Cortex of kidney (tissue), 1 donor: ENCODE measurements at places on chromosomes 13 and 19.

- DNase-seq, result no peak
Observed at GRCh38 chr13:47420568-47420967, 523.7 kb upstream of the HTR2A start.

DNA sequence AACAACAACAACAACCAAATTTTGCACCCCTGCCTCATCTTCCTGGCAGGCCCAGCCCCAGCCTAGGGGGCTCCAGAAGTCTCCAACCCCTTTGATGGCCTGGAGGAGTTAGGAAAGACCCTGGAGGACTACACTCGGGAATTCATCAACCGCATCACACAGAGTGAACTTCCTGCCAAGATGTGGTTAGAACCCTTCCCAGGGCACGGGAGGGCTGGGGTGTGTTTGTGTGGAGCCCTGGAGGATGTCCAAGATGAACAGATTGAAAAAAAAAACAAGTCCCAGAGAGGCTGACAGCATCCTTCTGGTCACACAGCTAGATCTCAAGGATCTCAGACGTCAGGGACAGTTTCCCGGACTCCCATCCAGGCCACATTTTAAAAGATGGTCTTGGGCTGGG lies 13.3 kb downstream of the APOC1 start:
- no peak for DNase-seq

GRCh38 chr19:44623080-44623479 lies 9.7 kb downstream of the IGSF23 start:
- no peak for DNase-seq

GRCh38 chr19:8438236-8438635 lies 6.5 kb upstream of the HNRNPM start:
- DNase-seq, result no peak

- DNase-seq, result no peak
Observed at GRCh38 chr19:36013280-36014011, 567 bp downstream of the ALKBH6 start.

GRCh38 chr19:2973229-2973628 lies 4.1 kb upstream of the TLE6 start:
- no peak for DNase-seq

DNA sequence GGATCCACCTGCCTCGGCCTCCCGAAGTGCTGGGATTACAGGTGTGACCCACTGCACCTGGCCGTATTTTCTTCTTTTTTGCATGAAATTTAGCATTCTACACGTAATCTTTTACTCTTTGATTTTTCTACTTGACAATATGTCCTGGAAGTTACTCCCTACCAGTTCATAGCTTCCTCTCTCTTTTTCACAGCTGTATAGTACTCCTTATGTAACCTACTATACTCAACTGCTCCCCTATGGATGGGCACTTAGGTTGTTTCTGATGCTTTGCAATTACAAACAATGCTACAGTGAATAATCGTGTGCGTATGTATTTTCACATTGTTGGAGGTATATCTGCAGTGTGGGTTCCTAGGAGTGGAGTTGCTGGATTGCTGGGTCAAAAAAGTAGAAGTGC lies 90.5 kb upstream of the FARP1 start:
- DNase-seq, result no peak

DNA sequence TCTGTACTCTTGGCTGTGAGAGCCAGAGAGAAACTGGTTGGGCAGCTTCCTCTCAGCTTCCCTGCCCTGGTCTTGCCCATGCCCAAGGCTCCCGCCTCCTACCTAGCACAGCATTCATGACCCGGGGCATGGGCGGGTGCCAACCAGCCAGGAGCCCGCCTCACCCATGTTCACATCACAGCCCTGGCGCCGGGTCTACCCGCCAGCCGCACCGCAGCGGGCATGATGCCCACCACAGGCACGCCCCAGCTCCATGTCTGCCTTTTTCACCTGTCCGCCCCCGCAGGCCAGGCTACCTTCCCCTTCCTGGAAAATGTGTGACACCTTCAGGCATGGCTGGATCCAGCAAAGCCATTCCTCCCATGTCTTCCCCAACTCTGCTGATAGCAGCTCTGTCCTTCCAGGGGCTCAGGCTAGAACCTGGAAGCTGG lies 42.1 kb downstream of the PTPRS start:
- DNase-seq, result no peak

DNA sequence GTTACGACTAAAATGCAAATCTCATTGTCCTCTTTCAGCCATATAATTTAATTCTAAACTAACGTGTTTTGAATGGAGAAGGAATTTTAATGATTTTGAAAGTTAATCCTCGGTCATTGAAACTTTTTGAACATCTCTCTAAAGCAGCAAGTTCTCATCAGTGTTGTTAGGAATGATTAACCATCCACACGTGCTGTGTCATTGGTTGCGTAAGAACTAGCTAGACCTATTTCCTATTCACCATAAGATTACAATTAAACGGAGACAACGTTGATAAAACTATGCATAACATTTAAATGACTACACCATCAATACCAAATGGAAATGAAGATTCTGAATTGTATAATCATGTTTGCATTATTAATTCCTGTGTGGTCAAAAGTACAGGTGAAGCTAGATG lies 155.6 kb upstream of the IRS2 start:
- no peak for DNase-seq

GRCh38 chr13:49540552-49540951 lies 44.8 kb downstream of the PHF11 start:
- DNase-seq, result no peak

GRCh38 chr19:39498798-39499642 lies at the start of gene DLL3:
DLL3 (plus strand) TSS chr19:39498947; CDS start chr19:39498975, 28 bp downstream.
- no peak for DNase-seq

- DNase-seq, result no peak
Observed at GRCh38 chr19:10797541-10798256, 38.3 kb downstream of the TMED1 start.

- no peak for DNase-seq
Observed at GRCh38 chr13:39602277-39602613, 748 bp downstream of the LHFPL6 start.

DNA sequence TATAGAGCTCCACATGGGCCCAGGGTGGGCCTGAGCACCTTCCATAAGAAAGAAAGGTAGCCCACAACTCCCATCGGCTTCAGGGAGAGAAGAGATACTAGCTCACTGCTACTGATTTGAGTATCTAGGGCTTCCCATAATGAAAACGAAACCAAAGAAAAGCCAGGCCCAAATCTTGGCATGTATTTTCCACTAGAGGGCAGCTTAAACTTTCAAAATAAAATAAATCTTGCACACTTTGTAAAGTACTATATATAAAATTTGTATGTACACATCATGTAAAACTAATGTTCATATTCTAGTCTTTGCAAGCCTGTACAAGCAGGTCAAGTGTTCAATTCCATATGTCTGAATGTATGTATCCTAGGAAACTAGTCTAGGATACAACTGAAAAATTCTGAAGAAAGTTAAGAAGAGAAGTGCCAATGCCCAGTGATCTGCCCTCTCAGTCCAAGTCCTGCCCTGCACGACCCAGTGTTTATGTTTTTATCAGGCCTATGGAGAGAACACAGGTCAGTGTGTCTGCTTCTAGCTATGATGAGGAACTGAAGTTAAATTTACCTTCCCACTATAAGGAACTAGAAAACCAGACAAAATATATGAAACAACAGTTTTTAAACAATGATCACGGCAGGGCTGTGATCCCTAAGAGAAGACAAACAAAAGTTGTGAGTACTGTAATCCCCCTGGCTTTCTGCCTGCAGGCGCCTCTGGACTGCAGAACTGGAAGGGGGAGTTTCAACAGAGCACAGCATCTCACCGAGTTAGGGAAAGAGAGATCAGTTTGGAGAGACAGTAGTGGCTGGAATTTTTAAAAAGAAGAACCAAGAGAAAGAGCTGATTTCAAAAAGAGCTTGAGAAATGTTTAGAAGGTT lies 475.7 kb downstream of the UQCRFS1 start:
- DNase-seq, result no peak

GRCh38 chr13:65642996-65643395 lies 1587.1 kb downstream of the PCDH9 start:
- DNase-seq, result no peak

- DNase-seq, result no peak
Observed at GRCh38 chr13:112526146-112526853, 61.7 kb downstream of the TUBGCP3 start.

DNA sequence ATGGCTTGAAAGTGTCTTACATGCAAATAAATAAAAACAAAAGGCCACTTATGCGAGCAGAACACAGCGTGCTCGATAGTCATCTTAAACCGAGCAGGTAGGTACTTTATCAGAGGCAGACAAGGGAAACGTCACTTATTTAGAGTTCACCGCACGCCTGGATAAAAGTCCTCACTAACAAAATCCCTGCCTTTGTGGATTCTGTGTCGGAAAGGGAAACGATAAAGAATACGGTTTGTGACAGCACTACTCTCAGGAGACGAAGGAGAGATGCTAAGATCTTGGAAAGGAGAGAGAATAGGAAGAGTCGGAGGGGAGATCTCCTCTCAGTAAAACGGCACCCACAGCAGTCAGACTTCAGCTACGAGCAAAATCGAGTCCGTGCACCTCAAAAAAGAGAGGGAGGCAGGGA lies 581 bp downstream of the RCBTB1 start:
- DNase-seq, result no peak

DNA sequence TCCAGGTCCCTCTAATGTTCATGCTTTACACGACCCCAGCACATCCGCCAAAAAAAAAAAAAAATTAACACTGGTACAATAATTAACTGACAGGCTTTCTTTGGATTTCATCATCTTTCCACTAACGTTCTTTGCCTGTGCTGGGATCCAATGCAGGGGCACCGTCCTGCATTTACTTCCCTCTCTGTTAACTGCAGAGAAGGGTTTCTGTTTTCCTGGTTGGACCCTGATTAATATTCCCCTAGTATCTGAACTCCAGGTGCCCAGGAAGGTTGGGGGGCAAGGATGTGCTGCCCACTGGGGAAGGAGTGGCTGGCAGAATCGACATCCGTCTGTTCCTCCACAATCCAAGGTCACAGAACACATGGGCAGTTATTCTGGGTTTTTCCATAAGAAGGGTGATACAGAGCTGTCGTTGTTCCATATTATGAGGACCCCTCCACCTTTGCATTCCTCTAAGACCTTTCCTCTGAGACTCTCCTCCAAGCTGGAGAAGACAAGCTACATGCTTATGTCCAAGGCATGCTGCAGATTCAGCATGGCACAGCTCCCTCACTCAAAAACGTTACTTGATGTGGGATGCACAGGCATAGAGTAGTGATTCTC lies 4.5 kb upstream of the LAIR1 start:
- DNase-seq, result no peak

- DNase-seq, result no peak
Observed at GRCh38 chr19:38021352-38021751, 114.3 kb downstream of the SIPA1L3 start.

DNA sequence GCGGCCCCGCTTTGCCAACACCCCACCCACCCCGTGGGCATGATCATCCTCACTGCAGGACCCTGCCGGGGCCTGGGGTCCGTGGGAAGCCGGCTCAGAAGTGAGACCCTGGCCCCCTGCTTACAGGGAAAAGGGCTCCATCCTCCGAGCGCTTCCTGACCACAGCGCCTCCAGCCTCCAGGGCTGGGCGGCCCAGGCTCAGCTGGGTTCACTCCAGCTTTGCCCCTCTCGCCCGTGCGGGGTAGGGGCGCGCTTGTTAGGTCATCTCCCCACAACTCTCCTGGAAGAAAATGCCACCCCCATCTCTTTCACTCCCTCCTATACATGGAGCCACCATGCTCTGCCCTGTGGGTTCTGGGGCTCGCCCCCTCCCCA lies 6.6 kb upstream of the C1QTNF9B start:
- no peak for DNase-seq

- no peak for DNase-seq
Observed at GRCh38 chr19:36418287-36419001, at the start of gene ZFP82. ZFP82 (minus strand) TSS chr19:36418644; CDS start chr19:36409789, 8,855 bp downstream.

GRCh38 chr13:71714802-71715375 lies 152.1 kb downstream of the DACH1 start:
- no peak for DNase-seq

GRCh38 chr19:40797963-40798682 lies 868 bp upstream of the EGLN2 start:
- no peak for DNase-seq

DNA sequence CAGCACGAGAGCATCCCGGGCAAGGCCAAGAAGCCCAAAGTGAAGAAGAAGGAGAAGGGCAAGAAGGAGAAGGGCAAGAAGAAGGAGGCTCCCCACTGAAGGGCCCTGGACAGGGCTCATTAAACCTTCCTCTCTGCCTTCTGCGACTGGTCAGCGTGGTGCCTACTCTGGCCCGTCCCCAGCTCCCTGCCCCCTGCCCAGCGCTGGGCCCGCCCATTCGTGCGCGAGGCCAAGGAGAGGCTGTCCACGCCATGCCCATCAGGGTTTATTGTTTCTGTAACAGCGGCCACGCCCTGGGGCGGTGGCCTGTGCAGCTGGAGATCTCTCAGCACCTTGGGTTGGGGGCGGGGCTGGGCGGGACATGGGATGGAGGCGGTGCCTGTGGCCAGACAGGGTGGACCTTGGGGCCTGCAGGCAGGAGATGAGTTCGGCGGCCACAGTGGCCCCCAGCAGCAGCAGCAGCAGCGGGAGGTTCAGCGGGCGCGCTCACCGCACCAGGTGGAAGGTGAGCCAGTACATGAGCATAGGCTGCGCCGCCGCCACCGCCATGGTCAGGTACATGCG lies 897 bp downstream of the C19orf33 start:
- no peak for DNase-seq

GRCh38 chr13:109740121-109740520 lies 46.3 kb downstream of the IRS2 start:
- DNase-seq, result no peak

DNA sequence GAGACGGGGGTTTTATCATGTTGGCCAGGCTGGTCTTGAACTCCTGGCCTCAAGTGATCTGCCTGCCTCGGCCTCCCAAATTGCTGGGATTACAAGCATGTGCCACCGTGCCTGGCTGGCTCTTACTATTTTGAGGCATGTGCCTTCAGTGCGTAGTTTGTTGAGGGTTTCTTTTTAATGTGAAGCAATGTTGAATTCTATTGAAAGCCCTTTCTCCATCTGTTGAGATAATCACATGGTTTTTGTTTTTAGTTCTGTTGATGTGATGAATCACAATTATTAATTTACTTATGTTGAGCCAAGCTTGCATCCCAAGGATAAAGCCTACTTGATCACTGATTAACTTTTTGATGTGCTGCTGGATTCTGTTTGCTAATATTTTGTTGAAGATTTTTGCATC lies 290.9 kb downstream of the KCNRG start:
- no peak for DNase-seq

GRCh38 chr19:4693078-4693350 lies 22.9 kb upstream of the MYDGF start:
- DNase-seq, result no peak

DNA sequence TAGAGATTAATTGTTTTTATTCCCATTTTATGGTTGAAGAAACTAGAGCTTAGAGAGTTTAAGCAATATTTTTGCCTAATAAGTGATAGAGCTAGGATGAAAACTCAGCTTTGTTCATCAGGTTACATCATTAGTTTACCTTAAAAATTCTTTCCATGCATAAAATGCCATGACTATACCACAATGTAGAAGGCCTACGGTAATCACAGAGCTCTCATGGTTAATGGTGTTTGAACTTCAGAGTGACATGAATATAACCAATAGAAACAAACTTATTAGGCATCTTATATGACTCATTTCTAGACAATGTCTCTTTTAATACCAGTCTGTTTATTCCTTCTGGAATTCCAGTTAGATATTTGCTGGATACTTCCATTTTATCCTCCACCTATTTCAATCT lies 78.5 kb downstream of the FGF9 start:
- DNase-seq, result no peak

GRCh38 chr13:56166864-56167263 lies 973.9 kb upstream of the PRR20A start:
- DNase-seq, result no peak

- no peak for DNase-seq
Observed at GRCh38 chr13:51728972-51729371, 75.0 kb downstream of the DHRS12 start.
